ENCODE measurements at places on chromosomes 5 and 9. TPM values are rescaled to one million over a fixed set of nuclear protein-coding genes. Genes with fewer than 3 reads are reported as not detected.

Gene PRR16
- total RNA-seq = 3.3 TPM

Gene NR5A1
- not detected for total RNA-seq

DNA sequence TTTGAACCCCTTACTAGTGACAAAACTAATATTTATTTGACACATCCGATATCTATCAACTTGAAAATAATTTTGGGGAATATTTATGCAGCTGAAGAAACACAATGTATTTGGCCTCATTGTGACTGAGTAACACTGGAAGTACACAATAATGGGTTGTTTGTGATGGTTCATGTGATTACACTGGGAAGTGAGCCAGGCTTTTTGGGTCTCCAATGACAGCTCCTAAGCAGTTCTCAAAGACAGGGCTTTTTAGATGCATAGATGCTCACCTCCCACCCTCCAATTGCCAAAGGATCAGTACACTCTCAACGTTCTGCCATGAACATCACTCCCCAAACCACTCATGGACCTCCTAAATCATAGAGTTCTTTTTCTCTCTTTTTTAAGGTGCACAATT lies 170.0 kb downstream of the SLC24A2 start:
- no peak for DNase-seq

GRCh38 chr9:71268871-71269635 lies 147.6 kb upstream of the TRPM3 start:
- DNase-seq = no peak

- DNase-seq = no peak
Observed at GRCh38 chr5:54024466-54024865, 285.9 kb downstream of the ARL15 start.
